Suppressor macrophage treated with lipopolysaccharide for 4 hours (primary cell): ENCODE measurements at places on chromosomes 7 and 10.

DNA sequence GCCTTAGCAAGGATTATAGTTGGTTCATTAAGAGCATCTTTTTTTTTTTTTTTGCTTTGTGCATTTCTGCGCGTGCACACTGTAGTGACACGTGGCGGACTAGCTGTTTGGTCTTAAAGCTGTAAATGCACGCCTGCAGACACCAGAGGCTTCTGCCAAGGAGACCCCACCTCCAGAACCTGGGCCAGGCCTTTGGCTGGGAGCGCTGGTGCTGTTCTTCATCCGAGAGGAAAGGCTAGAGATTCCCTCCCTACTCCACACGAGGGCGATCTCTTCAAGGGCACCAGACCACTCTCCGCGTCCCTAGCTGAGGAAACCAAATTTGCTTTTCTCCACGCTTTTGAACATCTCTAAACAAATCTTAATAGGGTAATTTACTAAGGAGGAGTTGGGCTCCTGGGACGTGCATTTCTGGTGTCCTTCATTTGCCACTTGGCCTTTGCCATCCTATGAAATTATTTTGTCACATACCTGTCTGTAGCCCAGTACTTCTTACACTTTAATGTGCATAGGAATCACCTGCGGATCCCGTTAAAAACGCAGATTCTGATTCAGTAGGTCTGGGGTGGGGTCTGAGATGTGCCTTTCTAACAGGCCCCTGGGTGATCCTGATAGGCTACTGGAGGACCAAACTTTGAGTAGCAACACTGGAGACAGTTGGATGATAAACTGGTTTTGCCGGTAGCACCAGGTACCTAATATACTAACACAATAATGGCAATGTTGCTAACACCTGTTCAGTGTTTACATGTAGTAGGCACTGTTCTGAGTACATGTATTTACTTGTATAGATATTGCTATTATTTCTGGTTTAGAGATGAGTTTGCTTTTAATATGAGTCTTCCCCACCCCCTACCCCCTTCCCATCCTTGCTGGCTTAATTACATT, 1.3 kb upstream of the SLC26A5 start:
- peak; percentile 52 for DNase-seq

DNA sequence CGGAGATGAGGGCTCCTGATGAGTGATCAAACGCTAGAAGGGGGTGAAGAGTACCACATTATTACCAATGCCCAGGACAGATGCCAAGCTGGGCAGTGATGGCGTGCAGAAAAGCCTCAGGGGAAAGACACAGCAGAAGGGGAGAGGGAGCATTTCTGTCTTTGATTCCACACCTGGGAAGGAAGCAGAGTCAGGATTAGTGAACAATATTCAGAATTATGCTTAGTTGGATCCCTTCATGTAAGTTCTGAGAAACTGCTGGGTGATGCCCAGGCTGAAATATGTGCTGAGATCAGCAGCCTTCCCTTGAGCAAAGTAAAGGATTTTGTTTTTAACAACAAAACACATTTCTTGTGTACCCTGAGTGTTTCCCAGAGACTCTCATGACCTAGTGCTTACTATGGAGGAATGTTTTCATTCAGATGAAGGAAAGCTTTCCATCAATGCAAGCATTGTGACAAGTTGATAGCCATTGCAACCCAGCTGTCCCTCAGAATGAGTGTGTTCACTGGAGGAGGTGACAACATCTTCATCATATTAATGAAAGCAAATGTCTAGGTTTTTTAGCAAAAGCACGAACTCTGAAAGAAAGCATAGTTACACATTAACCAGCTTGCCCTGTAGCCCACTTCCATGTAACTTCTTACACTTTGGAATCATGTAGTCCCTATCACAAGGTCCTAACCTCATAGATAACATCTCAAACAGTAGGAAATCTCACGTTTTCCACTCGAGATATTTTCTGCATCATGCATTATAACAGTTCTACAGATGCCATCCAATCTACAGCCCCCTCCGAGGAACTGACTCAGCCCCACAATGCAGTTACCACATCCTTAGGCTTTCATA, 23.8 kb upstream of the AKR1C1 start:
- DNase-seq, result no peak

GRCh38 chr10:12869427-12869826, 132.1 kb downstream of the CCDC3 start:
- DNase-seq, result no peak

DNA sequence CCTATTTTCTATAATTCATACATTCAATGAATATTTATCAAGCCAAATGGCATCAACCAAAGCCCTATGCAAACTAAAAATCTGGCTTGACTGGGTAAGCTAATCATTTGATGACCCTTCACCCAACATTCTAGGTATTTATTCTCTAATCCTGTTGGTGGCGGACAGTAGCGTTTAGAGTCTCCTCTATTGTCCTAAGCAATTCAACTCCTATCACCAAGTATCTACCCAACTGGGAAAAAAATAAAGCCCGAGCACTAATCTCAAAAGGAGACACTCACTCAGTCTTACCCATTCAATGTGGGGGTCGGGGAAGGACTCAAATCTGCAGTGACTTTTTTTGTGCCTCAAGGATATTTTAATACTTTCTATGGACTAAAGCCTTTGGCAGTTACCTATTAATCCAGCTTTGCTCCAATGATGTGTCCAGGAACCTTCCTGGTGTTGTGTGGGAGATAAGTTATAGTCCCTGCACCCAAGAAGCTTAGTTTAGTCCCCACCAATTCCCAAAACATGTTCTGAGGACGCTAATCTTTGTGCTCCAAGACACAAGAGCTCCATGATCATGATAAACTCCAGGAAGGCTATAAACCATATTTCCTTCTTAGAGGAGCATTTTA, 30.6 kb downstream of the DNMBP start:
- no peak for DNase-seq

- DNase-seq, result no peak
These were observed 50.9 kb downstream of the ANKMY2 start for GRCh38 chr7:16594676-16595075.

DNA sequence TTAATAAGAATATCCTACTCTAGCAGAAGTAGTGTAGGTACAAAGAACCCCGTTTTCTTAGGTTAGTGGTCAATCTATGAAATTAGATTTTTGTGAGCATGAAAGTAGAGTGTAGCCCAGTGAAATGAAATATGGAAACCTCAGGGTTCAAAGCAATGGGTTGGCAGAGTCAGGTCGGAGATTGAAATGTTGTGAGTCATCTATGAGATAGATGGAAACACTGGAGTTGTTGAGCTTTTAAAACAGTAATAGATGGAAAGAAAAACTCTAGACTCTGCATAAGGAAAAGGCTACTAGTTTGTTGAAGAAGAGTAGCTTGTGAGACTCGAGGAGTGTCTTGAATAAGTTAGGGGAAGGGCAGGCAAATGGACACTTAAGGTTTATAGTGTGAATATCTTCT, 251.9 kb downstream of the EXOC4 start:
- no peak for DNase-seq

- DNase-seq, result peak; percentile 51
These were observed 15.3 kb downstream of the SFRP4 start for GRCh38 chr7:37901236-37901827.

- no peak for DNase-seq
These were observed 103.5 kb downstream of the HIPK2 start for GRCh38 chr7:139674341-139674740.

GRCh38 chr7:87876869-87877234, 559 bp downstream of the DBF4 start:
- DNase-seq, result peak; percentile 61

- no peak for DNase-seq
These were observed 108.9 kb upstream of the FRMD4A start for GRCh38 chr10:14439451-14440259.

DNA sequence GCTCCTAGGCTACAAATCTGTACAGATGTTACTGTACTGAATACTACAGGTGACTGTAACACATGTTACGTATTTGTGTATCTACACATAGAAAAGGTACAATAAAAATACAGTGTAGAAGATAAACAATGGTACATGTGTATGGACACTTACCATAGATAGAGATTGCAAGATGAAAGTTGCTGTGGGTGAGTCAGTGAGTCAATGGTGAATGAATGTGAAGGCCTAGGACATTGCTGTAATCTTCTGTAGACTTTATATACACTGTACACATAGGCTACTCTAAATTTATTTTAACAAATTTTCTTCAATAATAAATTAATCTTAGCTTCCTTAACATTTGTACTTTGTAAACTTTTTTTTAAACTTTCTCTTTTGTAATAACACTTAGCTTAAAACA, 205.6 kb downstream of the RNLS start:
- no peak for DNase-seq

DNA sequence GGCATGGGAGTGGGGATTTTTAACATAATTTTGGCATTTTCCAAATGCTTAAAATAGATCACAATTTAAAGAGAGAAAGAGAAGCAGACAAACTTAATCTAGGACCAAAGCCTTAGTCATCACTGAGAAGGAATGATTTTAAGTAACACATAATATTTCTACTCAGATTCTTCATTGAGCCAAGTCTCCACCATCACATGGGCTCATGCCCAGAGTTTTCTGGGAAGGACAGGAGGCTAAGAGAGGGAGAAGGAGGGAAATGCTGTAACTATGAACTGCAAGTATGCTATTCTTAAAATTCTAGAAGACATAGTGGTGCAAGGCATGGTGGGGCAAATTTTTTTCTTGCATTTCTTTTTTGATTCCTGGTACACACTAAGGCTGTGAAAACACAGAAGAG, 23.8 kb upstream of the UBE2D1 start:
- no peak for DNase-seq

DNA sequence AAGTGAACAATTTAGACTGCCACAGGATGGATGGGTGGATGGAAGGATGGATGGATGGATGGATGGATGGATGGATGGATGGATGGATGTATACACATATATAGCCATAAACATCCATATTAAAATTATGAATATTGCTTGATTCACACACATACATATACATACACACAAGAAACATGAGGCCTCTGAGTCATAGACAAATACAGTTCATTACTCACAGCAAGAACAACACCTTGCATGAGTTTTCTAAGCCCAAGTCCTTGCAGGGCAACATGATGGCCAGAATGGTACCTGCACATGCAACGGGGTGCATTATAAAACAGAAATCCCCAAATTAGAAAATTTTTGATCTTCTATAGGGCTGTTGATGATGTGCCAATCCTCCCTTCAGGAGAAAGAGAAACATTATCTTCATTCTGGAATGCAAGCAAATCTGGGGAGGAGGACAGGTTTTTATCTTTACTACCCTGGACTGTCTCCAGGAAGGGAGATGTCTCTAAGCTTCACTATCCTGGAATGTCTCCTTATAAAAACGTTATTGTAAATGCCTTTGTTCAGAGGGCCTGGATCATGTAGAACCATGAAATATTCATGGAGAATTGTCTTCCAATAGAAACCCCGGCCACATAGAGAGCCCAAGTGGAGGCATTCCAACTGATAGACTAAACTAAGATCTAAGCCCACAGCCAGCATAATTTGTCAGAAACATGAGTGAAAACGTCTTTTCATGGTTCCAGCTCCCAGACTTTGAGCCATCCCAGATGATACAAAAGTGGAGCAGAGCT, 238.6 kb upstream of the LRRN3 start:
- no peak for DNase-seq

- no peak for DNase-seq
These were observed 420.1 kb upstream of the MGMT start for GRCh38 chr10:129046962-129047361.

DNA sequence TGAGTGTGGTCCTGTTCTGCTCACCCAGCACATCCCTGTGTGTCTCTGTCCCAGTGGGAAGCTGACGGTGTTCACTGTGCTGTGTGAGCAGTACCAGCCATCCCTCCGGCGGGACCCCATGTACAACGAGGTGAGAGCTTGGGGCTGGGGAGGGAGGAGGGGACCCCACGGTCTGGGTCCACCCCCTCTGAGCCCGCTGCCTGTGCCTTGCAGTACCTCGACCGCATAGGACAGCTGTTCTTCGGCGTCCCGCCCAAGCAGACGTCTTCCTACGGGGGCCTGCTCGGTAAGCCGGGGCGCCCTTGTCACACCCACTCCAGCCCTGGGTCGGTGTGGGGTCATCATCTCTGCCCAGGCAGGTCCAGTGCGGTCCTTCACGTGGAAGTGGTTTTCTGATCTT, 17.3 kb downstream of the GET4 start:
- DNase-seq, result no peak

DNA sequence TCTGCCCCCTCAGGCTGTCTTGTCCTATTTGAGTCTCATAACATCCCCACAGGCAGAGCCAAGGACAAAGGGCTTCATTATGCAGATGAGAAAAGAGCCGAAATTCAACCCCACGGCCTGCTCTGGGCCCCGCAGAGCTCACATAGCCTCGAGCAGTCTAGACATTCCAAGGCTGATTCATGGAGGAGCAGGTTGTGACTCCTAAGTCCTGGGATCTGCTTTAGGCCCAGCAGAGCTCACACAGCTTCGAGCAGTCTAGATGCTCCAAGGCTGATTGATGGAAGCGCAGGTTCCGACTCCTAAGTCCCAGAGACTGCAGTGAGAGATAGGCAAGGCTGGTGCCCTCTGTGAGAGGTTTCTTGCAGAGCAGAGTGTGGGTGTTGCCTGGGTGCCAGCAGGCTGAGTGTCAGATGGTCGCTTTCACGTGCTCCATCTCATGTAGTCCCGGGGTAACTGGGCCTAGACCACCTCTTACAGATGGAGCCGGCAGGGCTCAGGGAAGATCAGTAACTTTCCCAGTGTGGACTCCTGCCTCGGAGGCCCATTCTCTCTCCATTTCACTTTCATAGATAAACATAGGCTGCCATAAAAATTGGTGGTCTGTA, 436.1 kb upstream of the FOXK1 start:
- no peak for DNase-seq

GRCh38 chr10:8416192-8416701, 361.8 kb downstream of the GATA3 start:
- no peak for DNase-seq

- no peak for DNase-seq
These were observed 260.5 kb upstream of the ZMIZ1 start for GRCh38 chr10:78808286-78808685.

DNA sequence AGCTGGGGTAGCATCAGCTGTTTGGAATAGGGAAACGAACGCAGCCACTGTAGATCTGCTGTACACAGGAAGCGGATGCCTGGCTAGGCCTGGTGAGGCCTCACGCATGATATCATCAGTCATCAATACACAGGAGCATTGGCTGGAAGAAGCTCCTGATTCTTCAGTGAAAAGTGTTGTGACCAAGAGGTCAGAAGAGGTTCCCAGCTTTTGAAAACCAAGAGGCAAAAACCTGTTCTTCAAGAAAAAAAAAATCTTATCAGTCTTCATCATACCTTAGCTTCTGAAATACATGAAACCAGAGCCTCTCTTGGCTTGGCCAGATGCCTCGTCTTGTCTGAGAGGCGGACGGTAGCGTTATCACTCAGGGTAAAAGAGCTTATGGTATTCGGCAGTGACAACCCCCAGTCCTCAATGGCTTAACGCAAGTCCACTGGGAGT, 139.3 kb upstream of the TCF7L2 start:
- DNase-seq, result no peak
